GM06990 (cell line): ENCODE measurements at places on chromosomes 11 and 22.

GRCh38 chr11:12211331-12212065 is 101.1 kb downstream of the MICAL2 start:
- DNase-seq: no peak

GRCh38 chr11:72069200-72069599 is 11.1 kb downstream of the NUMA1 start:
- no peak for DNase-seq

GRCh38 chr11:30595934-30596333 is 9.8 kb upstream of the MPPED2 start:
- no peak for DNase-seq

DNA sequence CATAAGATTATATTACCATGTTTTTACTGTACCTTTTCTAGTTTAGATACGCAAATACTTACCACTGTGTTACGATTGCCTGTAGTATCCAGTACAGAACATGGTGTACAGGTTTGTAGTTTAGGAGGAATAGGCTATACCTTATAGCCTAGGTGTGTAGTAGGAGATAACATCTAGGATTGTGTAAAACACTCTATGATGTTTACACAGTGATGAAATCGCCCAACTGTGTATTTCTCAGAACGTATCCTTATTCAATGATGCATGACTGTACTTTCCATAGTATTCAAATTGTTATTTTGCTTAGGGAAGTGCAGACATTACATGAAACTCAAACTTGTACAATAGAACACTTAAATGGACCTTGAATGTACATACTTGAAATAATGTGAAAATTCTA is 188.1 kb upstream of the PDGFD start:
- DNase-seq: no peak

- no peak for DNase-seq
These were observed 473.8 kb downstream of the OPCML start for GRCh38 chr11:133058501-133058900.

DNA sequence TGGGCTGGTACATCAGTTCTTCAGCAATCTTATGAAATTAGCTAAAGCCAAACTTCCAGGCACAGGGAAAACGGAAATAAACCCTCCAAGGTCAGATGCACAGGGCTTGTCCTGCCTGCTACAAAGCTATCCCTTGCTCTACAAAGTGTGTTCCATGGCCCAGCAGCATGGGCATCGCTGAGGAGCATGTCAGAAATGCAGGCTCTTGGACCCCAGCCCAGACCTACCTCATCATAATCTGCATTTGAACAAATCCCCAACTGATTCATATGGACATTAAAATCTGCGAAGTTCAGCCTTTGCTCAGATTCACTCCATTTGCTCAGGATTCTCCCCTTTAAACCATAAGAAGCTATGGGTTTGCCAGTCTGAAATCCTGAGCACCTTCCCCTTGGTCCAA is 129.7 kb upstream of the CSNK2A3 start:
- DNase-seq: no peak

DNA sequence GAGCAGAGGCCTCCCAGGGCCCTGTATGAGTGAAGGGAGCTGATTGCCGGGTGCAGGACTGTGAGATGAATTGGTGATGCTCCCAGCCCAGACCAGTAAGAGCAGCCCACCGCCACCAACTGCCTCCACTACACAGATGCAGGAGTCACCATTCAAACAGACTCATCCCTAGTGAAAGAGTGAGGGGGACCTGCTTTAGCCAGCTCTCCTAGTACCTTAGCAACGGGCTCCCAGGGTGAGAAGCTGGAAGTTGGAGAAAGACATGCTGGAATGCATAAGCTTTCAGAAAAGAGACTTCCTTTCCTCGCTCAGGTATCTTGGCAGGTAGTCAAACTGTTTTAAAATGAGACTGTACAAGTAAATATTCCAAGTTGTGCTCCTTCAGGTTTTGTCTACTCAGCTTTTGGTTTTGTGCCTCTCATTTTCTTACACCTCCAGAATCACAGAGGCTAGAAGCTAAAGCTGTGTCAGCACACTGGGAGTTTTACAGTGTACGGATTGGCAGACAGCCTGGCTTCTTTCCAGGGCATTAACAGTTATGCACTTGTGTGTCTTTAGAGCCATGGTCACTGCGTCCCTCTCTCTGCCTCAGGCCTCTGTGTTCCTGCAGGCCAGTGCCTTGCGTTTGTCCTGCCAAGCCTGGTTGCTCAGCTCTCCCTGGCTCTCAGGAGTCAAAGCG is 146.2 kb downstream of the ATXN10 start:
- DNase-seq: no peak

DNA sequence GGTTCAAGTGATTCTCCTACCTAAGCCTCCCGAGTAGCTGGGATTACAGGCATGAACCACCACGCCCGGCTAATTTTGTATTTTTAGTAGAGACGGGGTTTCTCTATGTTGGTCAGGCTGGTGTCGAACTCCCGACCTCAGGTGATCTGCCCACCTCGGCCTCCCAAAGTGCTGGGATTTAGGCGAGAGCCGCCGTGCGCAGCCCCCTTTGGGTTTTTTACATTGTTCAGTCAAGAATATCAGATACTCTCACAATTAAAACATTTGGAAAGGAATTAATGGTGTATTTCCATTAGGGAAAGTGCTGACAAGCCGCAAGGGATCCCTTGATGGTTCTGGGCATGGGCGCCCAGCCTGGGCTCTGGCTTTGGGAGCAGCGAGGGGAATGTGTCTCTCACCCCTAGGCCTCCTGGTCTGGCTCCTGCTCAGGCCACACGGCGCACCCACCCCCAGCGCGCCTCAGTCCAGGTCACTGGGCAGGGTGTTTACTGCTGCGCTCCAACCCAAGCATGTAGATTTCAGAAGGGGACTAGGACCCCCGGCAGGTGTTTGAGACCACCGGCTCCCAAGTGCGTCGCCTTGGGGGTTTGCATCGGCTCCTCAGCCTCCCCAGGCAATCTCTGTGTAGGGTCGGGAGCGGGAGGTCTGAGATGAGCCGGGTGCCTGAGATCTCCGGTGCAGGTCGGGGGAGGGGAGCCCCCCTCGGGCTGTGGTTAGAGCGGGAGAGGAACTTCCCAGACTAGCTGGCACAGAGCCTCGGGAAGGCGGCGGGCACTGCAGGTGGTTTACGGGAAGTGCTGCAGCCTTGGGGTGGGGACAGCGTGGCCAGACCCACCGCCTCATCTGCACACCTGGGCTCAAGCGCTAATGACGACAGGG is 809 bp upstream of the IRF7 start:
- no peak for DNase-seq

DNA sequence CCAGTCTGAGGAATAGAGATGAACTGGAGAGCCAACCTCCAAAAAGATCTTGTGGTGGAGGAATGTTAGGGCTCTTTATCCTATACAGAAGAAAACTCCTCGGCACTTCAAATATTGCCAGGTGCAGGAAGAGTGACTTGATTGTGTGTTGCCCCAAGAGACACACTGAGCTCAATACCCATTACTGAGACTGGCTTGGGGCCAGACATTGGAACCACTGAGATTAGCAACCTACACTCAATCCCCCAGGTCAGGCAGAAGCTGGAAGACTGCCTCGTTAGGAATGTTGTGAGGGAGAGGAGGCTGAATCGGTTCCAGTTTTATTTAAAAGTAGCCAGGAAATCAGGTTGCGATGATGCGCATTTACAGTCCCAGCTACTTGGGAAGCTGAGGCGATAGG is 2.4 kb upstream of the SGSM3 start:
- no peak for DNase-seq

DNA sequence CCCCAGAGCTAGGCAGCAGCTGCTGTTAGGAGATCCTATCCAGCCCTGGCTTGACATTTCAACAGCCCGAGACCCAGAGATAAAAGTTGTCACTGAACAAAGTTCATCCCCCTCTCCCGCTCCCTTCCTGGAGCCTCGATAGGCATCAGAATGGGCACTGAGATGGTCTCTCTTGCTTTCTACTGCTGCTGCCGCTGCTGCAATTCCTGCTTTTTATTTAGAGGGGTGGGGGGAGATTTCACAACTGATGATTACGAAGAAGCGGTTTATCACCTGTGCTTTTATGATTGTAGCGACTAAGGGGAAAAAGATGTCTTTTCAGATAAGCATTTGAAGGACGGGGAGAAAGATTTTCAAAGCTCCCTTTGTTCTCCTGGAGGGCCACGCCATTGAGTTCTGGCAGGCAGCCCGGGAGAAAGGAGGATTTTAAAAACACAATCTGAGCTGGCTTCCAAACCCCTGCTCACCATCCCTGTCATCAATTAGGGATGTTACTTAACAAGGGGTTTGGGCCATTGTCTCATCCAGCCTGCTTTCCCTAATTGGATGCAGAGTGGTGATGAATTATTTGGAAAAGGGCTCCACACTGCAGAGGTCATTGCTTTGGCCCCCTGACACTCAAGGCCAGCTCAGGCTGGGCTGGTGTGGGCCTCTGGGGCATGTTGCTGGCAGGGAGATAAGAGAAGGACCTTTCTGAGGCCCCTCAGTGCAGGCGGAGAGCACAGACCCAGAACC is 344.7 kb downstream of the BUD13 start:
- DNase-seq: no peak

DNA sequence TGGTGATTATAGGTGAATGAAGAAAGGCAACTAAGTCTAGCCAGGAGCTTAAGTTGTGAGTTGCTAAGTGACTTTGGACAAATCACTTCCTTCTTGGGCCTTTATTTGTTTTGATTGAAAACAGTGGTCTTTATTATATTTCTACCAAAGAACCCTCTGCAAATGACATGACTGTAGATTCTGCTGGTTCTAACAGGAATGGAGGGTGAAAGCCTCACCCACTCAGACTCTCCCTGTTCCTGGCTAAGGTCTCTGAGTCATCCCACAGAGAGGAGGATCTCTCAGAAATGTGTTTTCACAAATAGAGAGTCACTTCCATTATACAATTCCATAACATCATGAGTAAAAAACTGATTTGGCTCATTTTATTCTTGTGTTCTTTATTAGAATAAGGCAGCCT is 583.9 kb upstream of the LRRC4C start:
- no peak for DNase-seq

- DNase-seq: no peak
These were observed 21.7 kb downstream of the RASSF10 start for GRCh38 chr11:13030857-13031256.

GRCh38 chr22:41906822-41907221 is 8.1 kb downstream of the SHISA8 start:
- no peak for DNase-seq

GRCh38 chr11:74462009-74462408 is 5.3 kb downstream of the KCNE3 start:
- no peak for DNase-seq

DNA sequence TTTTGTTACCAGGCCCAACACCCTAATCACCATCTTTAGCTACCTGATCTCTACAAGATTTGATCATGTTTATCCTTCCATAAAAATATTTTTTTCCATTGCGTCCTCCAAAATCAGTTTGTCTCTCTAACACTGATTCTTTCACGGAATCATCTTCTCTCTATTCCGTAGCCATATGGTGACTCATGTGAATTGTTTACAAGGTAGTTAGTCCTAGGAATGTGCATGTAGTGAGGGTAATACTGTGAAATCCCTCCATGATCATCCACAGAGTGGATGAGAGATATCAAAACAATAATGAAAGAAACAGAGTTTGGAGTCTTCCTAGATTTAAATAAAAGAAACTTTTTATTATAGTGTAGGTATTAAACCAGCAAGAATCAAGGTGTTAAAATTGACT is 230.2 kb downstream of the METTL15 start:
- DNase-seq: no peak

DNA sequence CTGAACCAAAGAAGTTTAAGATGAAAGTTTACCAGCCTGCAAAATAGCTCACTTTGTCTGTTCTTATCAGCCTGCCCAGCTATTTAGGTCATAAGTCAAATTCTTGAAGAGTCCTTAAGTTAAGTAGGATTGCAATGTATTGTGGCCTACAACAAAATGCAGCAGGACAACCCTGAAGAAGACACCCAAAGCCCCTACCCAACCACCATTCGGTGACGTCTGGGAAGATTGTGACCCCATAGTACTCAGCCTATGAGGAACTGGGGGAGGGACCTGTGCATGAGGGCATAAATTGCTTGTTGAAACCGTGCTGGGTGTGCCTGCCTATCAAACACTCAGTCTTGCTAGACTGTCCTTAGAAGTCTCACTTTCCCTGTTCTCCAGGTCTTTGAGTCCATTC is 50.5 kb upstream of the FDX1 start:
- DNase-seq: no peak
